Regular cardiac myocyte (primary cell): ENCODE measurements at places on chromosomes 7 and 10. TPM values are rescaled to one million over a fixed set of nuclear protein-coding genes. Genes with fewer than 3 reads are reported as not detected.

The VSTM4 gene
- total RNA-seq = 0.77 and 4.5 TPM in 2 replicates

The OR2A1 gene
- under 0.01 TPM in 1 of 2 replicates, not detected in the other for total RNA-seq

The SCIN gene
- 0.19 and 0.56 TPM in 2 replicates for total RNA-seq

The TMEM139 gene
- not detected in 2 replicates for total RNA-seq

The SPDYE11 gene
- total RNA-seq = not detected in 2 replicates

The ACSM6 gene
- not detected in 2 replicates for total RNA-seq

The ZNF716 gene
- not detected in 2 replicates for total RNA-seq

The AGR3 gene
- total RNA-seq = not detected in 2 replicates

The VAX1 gene
- total RNA-seq = not detected in 2 replicates

The ADCK2 gene
- total RNA-seq = 17.8 and 26.8 TPM in 2 replicates

The AZGP1 gene
- not detected in 2 replicates for total RNA-seq

The PRSS37 gene
- not detected in 2 replicates for total RNA-seq

The GRID2IP gene
- under 0.01 TPM in 1 of 2 replicates, not detected in the other for total RNA-seq

The TRUB1 gene
- total RNA-seq = 27.2 and 33.8 TPM in 2 replicates

The TAS2R5 gene
- 0.77 and 0.85 TPM in 2 replicates for total RNA-seq

The PIK3CG gene
- 0.19 and 1.1 TPM in 2 replicates for total RNA-seq

The ADAM12 gene
- total RNA-seq = 21.3 and 92.2 TPM in 2 replicates

The CCL26 gene
- total RNA-seq = 2.9 and 12.1 TPM in 2 replicates

The CYP3A4 gene
- not detected in 2 replicates for total RNA-seq
